ENCODE measurements at places on chromosomes 7 and 10.

DNA sequence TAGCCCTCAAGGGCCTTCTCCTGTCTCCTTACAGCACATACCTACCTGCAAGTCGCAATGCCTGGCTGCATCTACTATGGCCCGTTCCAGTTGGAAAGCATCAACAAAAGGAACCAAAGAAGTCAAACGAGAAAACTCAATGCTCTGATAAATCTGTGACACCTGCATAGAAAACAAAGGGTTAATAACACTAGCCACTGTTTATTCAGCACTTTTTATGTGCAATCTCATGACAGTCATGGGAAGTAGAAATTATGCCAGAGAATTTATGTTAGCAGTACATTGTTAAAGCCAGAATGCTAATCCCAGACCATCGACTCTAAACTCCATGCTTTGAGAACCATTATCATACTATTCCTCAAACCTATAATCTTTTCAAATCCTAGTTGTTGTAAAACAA is 21.1 kb downstream of the EIF3A start:
- DNase-seq: no peak

GRCh38 chr7:101097561-101097960 is 12.3 kb downstream of the TRIM56 start:
- DNase-seq: no peak

DNA sequence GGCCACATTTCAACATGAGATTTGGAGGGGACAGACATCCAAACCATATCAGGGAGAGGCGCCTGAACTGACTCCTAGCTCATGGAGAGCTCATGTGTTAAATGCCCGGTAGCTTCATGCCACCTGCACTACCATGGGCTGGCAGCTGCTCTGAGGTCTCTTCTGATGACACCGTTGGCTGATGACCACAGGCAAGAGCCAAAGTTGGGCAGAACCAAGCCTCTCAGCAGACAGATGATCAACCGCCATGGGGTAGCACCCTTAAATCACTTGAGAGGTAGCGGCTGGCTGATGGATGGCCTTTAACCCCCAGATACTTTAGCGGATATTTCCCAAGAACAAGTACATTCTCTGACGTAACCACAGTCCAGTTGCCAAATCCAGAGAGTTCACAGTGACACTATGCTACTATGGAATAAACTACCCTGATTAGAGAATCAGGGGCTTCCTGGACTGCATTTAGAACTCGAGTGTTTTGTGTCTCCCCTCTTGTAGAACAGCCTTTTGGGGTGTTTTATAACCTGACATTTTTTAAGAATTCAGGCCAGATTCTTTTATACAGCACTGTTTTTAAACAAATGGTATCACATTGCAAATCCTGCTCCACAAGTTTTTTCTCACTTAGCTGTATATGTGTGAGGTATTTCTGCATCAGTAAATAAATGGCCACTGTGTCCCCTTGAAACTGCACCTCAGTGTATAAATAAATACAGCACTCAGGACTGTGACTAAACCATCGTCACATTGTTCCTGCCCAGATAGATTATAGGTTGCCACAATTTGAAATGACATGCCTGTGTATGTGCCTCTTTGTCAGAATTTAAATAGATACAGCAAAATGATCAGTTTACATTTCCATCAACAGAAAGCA is 30.8 kb upstream of the DRGX start:
- no peak for DNase-seq

- DNase-seq: no peak
These were observed 13.0 kb downstream of the AQP1 start for GRCh38 chr7:30924624-30925023.

- no peak for DNase-seq
These were observed 77.5 kb upstream of the SORCS3 start for GRCh38 chr10:104563548-104563947.

DNA sequence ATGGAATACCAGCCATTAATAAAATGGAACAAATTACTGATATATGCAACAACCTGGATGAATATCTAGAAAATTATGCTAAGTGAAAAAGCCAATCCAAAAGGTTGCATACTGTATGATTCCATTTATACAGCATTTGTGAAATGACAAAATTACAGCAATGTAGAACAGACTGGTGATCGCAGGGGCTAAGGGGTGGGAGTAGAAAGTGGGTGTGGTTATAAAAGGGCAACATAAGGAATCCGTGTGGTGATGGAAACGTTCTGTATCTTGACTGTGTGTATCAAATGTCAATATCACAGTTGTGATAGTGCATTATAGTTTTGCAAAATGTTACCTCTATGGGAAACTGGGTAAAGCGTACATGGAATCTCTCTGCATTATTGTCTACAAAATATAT is 15.0 kb downstream of the CEP41 start:
- DNase-seq: no peak

DNA sequence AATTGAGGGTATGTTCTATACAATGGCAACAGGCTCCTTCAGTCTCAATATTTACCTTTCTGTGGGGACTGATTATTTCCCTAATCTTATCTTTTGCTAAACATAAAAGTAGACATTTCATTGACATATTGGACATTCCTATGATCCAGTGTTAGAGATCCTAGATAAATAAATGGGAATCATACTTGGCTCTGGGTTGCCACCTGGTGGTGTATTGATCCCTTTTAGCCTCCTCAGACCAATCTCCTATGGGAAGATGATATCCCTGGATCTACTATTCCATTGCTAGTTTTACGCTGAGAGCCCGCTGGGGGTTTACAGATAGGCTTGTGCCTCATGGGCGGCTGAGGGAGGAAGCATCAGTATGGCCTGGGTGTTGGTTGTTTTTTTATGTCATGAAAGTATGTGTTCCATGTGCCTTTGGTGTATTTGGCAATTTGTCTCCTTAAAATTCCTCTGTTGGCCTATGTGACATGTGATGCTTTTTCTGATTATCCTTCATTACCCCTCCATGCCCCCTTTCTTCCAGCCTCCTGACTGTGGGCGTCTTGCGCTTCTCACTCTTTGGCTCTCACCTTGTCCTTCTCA is 18.8 kb downstream of the CELF2 start:
- DNase-seq: no peak

Measured in stimulated activated CD8-positive, alpha-beta memory T cell treated with anti-CD3 and anti-CD28 coated beads, Interleukin-4, amount 100 ng/mL, for 4 hours (primary cell).